ENCODE measurements at places on chromosomes 7 and 10.

DNA sequence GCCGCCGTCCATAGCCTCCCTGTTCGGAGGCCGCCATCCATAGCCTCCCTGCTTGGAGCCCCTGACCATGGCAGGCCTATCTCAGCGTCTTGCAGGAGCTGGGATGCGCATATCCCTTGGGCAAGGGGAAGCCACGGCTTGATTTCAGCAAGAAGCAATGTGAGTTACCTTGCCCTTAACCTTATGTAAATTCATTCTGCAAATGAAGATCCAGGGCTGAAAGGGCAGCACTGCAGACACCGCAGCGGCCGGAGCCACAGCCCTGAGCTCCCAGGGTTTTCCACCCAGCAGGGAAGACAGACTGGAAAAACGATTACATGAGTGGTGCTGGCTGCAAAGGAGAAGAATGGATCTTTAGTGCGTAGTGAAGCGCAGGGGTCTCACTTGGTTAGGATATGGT is 95.8 kb downstream of the SEC61G start:
- DNase-seq, result no peak

DNA sequence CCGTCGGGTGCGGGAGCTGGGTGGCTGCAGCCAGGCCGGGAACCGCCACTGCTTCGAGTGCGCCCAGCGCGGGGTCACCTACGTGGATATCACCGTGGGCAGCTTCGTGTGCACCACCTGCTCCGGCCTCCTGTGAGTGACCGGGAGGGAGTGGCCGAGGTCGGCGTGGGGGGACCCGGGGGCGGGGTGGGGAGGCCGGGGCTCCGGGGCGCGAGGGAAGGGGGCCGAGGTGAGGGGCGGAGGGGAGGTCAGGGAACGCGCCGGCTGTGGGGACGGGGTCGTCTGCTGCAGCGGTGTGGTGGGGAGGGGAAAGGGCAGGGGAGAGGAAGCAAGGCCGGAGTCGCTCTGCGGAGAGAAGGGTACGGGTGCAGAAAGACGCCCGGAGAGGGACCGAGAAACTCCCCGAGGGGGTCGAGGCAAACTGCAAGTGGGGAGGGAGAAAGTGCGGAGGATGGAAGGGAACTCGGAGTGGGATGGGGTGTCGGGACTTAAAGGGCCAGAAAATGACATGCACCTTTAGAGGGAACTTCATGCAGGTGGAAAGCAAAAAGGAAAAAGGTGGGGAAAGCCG is 518 bp downstream of the AGFG2 start:
- DNase-seq, result no peak

- DNase-seq, result no peak
Observed at GRCh38 chr7:27123477-27124053, 7.0 kb downstream of the HOXA4 start.

GRCh38 chr10:96638696-96639095 is 51.9 kb upstream of the TM9SF3 start:
- DNase-seq, result no peak

GRCh38 chr7:140304191-140304799 is 94.0 kb downstream of the SLC37A3 start:
- DNase-seq, result no peak

- DNase-seq, result no peak
Observed at GRCh38 chr7:101216860-101217387, 457 bp downstream of the PLOD3 start.

DNA sequence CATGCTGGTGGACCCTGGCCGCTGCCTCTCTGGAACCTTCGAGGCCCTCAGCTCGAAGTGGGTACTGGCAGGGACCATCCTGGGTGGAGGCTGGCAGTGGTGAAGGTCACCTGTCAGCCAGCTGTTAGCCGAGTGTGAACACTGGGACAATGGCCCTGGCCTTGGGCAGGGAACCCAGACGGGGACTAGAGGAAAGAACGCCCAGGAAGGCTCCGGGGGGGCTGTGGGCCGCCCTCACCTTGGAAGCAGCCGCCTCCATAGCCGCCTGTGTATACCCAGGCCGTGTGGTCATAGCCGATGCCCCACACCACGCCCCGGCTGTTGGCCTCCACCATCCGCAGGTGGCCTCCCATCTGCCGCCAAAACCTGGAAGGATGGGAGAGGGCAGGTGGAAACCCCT is 17.6 kb downstream of the BHLHA15 start:
- DNase-seq, result no peak

DNA sequence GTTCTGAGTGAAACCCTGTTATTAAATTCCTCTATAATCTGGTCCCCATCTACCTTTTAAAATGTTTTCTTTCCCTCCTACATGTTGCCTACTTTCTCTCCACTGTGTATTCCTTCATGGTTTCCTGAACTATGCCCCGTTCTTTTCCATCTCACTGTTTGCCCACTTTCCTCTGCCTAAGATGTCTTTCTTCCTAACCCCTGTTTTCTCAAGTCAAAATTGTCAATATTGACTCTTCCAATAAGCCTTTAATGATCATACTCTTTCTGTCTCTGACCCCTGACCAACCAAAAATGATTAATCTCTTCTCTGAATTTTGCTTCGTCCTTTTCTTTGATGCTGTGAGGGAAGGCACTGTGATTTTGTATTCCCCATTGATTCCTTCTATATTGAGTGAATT is 30.6 kb upstream of the OIT3 start:
- no peak for DNase-seq

- no peak for DNase-seq
Observed at GRCh38 chr10:89846281-89846630, 144.9 kb downstream of the KIF20B start.

DNA sequence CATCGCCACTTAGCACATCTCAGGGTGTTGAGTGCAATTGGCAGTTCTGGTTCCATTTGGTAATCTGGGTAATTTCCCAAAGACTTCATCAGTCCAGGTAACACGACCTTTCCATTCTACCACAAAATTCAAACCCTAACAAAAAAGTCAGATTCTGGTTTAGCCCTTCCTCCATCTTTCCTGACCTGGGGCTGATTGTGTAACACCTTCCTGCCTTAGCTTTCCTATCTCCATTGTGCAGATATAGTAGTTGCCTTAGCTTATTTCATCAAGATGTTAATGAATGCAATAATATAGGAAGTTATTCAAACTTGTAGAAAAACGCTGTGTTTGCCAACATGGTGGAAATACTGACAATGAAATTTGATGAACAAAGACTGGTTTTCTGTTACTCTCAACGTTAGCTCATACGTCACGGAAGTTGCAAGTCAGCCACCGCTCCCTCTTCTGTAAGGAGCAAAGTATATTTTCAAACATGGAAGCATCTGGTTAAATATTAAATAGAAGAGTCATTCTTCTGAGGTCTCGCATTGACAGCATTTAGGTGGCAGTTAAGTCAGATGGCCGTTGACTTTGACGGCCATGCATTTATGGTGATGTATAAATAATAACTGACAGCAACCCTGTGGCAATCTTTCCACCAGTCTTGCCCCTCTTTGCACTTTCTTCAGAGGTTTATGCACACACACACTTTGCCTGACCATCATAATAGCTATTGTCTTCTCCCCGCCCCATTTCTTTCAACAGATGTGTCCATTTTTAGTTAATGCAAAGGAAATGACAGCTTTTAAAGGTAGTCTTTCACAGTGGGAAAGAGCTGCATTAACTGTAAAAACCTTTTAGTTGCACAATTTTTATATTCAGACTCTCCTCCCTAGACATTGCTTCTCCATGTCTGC is 205.1 kb upstream of the BMPER start:
- DNase-seq, result no peak

- no peak for DNase-seq
Observed at GRCh38 chr7:129069021-129069420, 14.1 kb upstream of the TNPO3 start.

GRCh38 chr10:96619796-96620773 is 33.3 kb upstream of the TM9SF3 start:
- no peak for DNase-seq

- DNase-seq, result no peak
Observed at GRCh38 chr10:94199565-94199964, 163.2 kb downstream of the NOC3L start.

GRCh38 chr7:17535776-17536175 is 237.3 kb downstream of the AHR start:
- DNase-seq, result no peak

- no peak for DNase-seq
Observed at GRCh38 chr7:149820622-149821190, 17.5 kb upstream of the ZNF862 start.

DNA sequence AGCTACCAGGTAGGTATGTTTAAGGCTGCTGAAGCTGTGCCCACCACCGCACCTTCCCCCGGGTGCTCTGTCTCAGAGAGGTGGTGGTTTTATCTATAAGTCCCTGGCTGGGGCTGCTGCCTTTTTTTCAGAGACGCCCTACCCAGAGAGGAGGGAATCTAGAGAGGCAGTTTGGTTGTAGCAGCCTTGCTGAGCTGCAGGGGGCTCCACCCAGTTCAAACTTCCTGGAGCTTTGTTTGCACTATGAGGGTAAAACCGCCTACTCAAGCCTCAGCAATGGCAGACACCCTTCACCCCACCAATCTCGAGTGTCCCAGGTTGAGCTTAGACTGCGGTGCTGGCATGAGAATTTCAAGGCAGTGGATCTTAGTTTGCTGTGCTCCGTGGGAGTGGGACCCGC is 43.6 kb upstream of the CYP2C18 start:
- DNase-seq, result no peak

GRCh38 chr7:67364441-67365017 is 367.9 kb downstream of the TYW1 start:
- DNase-seq, result no peak

- no peak for DNase-seq
Observed at GRCh38 chr10:98408799-98409198, 6.2 kb downstream of the PYROXD2 start.

- no peak for DNase-seq
Observed at GRCh38 chr7:31043051-31043471, 9.0 kb upstream of the ADCYAP1R1 start.

- DNase-seq, result no peak
Observed at GRCh38 chr7:149317986-149318672, 56.1 kb downstream of the ZNF783 start.

GRCh38 chr10:29392376-29393021 is 103.6 kb downstream of the LYZL1 start:
- peak; percentile 23 for DNase-seq

GRCh38 chr7:12222889-12223579 is 11.9 kb downstream of the TMEM106B start:
- DNase-seq, result no peak

- DNase-seq, result no peak
Observed at GRCh38 chr7:155274633-155275355, 22.9 kb upstream of the INSIG1 start.

GRCh38 chr7:129807863-129808262 is 144.9 kb downstream of the UBE2H start:
- no peak for DNase-seq

DNA sequence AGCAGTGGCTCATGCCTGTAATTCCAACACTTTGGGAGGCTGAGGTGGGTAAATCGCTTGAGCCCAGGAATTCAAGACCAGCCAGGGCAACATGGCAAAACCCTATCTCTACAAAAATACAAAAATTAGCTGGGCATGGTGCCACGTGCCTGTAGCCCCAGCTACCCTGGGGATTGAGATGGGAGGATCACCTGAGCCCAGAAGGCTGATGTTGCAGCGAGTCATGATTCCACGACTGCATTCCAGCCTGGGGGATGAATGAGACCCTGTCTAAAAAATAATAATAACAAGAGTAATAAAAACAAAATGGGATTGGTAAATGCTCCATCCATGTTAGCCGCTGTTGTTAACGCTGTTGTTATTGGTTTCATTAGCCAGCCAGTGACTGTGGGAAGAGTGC is 1.3 kb upstream of the HKDC1 start:
- no peak for DNase-seq

GRCh38 chr7:124929467-124930172 is at the start of gene POT1:
POT1 (minus strand) TSS chr7:124929825; CDS start chr7:124897173, 32,652 bp downstream.
- peak; percentile 81 for DNase-seq

- DNase-seq, result no peak
Observed at GRCh38 chr10:72175149-72175548, 40.7 kb upstream of the ANAPC16 start.

DNA sequence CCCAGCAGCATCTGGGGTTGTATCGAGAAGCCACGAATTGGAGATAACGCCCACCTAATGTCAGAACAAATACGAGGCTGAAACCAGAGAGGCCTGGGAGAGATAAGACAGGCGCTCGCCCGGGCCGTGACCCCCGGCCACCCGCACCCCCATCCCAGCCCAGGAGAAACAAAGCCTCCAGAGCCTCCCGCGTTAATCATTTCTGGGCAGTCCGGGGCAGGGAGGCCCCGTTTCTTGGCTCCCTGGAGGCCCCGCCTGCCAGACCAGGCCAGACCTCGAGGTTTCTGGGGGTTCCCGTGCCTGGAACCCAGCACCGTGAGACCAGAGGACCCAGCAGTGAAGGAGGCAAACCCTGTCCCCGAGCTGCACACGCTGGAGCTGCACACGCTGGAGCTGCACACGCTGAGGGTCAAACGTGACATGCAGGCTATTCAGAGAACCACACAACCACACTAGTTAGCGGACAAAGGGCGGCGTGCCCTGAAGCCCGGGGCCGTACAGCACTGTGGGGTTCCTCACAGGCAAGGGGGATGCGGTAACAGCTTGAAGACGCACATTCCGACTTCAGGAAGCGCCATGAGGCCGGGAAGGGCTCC is 53.4 kb downstream of the FOXL3 start:
- DNase-seq, result no peak

DNA sequence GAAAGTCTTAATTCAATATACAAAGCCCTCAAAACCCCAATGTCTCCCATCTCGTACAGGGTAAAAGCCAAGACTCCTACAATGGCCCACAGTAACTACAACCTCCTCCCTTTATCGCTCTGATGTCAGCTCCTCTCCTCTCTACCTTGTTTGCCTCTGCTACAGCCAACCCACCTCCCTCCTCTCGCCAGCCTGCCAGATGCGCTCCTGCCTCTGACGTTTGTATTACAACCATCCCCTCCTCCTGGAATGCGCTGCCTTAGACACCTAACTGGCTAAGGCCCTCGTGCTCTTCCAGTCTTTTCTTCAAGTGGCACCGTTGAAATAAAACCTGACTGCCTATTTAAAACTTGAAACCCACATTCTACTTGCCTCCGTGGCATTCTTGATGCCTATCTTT is 115.3 kb upstream of the MYO3A start:
- no peak for DNase-seq

GRCh38 chr10:3471472-3471871 is 298.9 kb upstream of the PITRM1 start:
- DNase-seq, result no peak

GRCh38 chr10:46229144-46229563 is 57.6 kb upstream of the ANTXRL start:
- DNase-seq, result no peak

DNA sequence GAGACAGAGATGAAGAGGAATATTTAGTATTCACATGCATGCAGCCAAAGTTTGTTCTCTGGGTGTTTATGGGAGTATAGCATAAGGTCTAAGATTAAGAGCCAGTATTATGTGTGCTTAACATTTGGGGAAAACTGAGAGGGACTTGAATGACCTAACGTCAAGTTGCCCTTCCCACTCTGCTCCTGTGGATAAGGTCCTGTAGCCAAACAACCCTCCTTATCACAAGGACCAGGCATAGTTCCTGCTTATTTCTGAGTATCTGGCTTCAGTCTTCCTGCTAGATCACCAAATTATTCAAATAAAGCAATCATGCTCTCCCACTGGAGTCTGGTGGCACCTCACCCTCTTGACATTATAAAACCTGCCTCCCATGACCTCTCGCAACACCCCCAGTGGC is 137.9 kb upstream of the SEMA3E start:
- no peak for DNase-seq
